Ascending aorta (tissue), 2 donors: ENCODE measurements at places on chromosomes 1 and 21. TPM values are rescaled to one million over a fixed set of nuclear protein-coding genes. Genes with fewer than 3 reads are reported as not detected.

DNA sequence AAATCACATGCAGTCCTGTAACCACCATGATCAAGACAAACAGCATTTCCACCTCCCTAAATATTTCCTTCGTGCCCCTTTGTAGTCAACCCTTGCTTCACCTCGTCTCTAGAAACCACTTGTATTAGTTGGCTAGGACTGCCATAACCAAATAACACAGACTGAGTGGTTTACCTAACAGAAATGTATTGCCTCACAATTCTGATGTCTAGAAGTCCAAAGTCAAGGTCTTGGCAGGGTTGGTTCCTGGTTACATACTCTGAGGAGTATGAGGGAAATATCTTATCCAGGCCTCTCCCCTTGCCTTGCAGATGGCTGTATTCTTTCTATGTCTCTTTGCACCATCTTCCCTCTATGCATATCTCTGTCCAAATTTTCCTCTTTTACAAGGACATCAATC, 23.3 kb upstream of the FRRS1 start:
- H3K27me3 ChIP-seq = no peaks in the 10 kb centered on the region
- no peak overlapping the region for H3K27ac ChIP-seq
- H3K4me3 ChIP-seq = no peak overlapping the region
- no peaks in the 10 kb centered on the region for H3K4me1 ChIP-seq
- H3K36me3 ChIP-seq = no peaks in the 10 kb centered on the region
- no peak for DNase-seq

GRCh38 chr21:37071561-37072273, 1.2 kb downstream of the PIGP start:
- H3K27ac ChIP-seq = peak overlapping the region; percentile 95
- DNase-seq = peak; percentile 32
- H3K4me1 ChIP-seq = no peaks in the 10 kb centered on the region
- no peaks in the 10 kb centered on the region for H3K27me3 ChIP-seq

GRCh38 chr1:185105121-185105520, 51.6 kb downstream of the TRMT1L start:
- H3K27me3 ChIP-seq = no peaks in the 10 kb centered on the region
- no peak overlapping the region for H3K4me3 ChIP-seq
- peaks cover 14% of the 10 kb centered on the region for H3K36me3 ChIP-seq
- no peak for DNase-seq

- H3K4me3 ChIP-seq = no peak overlapping the region
- no peak for DNase-seq
- no peak overlapping the region for H3K27ac ChIP-seq
- H3K27me3 ChIP-seq = no peaks in the 10 kb centered on the region
- H3K36me3 ChIP-seq = no peaks in the 10 kb centered on the region
- H3K4me1 ChIP-seq = peaks cover 13% of the 10 kb centered on the region
These were observed 3.6 kb upstream of the ADAMTSL4 start for GRCh38 chr1:150545486-150546032.

DNA sequence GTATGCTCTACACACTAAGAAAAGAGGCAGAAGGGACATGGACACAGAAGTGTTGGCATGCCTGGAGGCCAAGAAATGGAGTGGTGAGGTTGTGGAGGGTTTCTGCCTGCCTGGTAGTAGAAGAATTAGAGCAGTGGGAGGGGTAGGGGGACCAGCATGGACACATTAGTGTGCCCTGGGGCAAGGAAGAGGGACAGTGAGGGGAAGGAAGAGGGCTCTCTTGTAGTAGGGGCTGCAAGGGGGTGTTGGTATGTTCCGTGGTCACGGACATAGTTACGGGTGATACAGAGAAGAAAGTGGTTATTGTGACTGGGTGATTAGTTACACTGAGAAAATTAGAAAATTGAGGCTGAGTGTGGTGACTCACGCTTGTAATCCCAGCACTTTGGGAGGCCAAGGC, 23.3 kb downstream of the LEMD1 start:
- H3K27ac ChIP-seq = no peak overlapping the region
- no peak for DNase-seq
- H3K4me1 ChIP-seq = no peaks in the 10 kb centered on the region
- H3K36me3 ChIP-seq = no peaks in the 10 kb centered on the region

GRCh38 chr1:205630651-205631009, 1.2 kb downstream of the ELK4 start:
- H3K27ac ChIP-seq = peak overlapping the region; percentile 97
- no peak for DNase-seq
- peak overlapping the region; percentile 79 for H3K4me3 ChIP-seq
- H3K36me3 ChIP-seq = no peaks in the 10 kb centered on the region

GRCh38 chr1:110237386-110238152, 27.5 kb downstream of the KCNC4 start:
- no peak overlapping the region for H3K27ac ChIP-seq
- H3K36me3 ChIP-seq = peaks cover 24% of the 10 kb centered on the region
- no peaks in the 10 kb centered on the region for H3K4me1 ChIP-seq
- H3K4me3 ChIP-seq = no peak overlapping the region
- no peaks in the 10 kb centered on the region for H3K27me3 ChIP-seq

DNA sequence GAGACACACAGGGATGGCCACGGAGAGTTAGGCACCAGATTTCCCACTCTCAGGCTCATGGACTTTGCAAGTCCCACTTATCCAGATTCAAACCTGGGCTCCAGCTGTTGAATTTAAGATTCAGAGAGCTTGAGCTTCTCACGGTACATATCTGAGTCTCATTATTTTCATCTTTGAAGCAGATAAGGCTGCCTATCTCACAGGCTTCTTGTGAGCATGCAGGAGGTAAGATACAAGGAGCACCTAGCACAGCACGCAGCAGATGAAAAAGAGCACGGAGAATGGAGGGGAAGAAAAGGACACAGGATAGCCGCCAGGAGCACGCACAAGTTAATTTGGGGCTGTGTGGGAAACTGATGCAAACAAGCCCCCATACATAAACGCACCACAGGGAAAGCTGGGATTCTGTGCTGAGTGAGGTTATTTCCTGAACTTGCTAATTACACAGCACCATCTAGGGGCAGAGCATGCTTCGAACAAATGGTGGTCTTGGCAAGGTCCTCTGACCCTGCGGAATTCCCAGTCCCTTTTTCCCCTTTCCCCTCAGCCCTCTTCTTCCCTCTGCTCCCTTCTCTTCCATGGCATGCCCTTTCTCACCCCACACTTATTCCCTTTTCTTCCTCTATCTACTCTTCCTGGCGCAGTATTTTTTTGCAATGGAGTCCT, 134.7 kb upstream of the VANGL1 start:
- H3K27me3 ChIP-seq = no peaks in the 10 kb centered on the region
- no peak for DNase-seq
- H3K27ac ChIP-seq = no peak overlapping the region
- H3K4me3 ChIP-seq = no peak overlapping the region
- no peaks in the 10 kb centered on the region for H3K36me3 ChIP-seq

DNA sequence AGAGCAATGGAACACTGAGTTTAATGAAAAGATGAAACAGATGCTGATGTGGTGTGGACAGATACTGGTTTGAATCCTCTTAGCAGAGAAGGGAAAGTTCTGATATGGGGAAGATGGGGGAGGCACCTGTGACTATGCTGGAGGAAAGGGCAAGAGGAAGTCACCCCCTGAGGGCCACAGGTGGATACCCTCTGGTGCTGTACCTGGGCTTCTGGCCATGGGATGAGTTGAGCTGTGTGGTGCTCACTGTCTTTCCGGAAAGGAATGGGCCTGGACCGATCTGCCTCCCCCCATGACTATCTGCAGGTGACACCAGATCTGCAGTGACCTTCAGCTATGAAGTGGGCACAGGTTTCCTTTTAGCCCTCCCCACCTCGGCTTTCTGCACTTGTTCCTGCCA, 52.4 kb downstream of the IER5 start:
- H3K4me1 ChIP-seq = peaks cover 18% of the 10 kb centered on the region
- H3K4me3 ChIP-seq = no peak overlapping the region
- DNase-seq = no peak
- peak overlapping the region; percentile 83 for H3K27ac ChIP-seq
- H3K27me3 ChIP-seq = no peaks in the 10 kb centered on the region

- no peak overlapping the region for H3K4me3 ChIP-seq
- DNase-seq = peak; percentile 91
- no peaks in the 10 kb centered on the region for H3K27me3 ChIP-seq
- H3K27ac ChIP-seq = peak overlapping the region; percentile 8
- H3K36me3 ChIP-seq = no peaks in the 10 kb centered on the region
- H3K4me1 ChIP-seq = peaks cover 55% of the 10 kb centered on the region
These were observed 3.6 kb upstream of the RASSF5 start for GRCh38 chr1:206503591-206504362.

NRAS gene
- 10.7 TPM for total RNA-seq

BMP8B gene
- total RNA-seq = not detected

SIK1 gene
- 1.4 TPM for total RNA-seq

CYP4A11 gene
- not detected for total RNA-seq

USH2A gene
- not detected for total RNA-seq

THEM5 gene
- not detected for total RNA-seq
